ENCODE measurements at places on chromosomes 2 and 18.

DNA sequence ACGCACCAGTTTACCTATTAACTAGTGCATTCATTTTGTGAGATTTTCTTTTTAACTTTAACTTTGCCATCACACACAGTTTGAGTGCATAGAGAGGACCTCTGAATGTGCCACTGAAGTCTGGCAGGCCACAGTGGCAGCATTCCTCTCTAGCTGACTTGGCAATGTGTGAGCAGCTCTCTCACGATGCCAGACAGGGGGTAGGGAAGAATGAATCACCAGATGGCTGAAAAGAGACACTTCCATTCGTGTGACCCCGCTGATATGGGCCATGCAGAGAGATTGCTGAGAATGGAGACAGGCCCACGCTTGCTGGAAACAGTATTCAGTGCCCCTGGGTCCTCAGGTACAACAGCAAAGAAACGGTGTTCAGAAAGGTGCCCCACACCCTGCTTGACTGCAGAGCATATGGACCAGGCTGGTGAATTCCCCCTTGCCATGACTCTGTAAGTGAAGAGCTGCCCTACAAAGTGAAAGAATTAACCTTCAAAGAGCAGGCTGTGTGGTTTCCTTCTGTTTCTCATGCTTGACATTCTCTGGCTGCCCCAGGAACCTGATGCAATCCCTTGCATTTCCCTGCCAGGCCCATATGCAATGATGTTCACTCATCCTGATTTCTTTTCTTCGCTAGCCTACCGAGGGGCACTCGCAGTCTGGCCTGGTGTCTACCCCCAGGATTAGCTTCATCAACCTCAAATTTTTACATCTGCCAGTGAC, 236.1 kb downstream of the CDH20 start:
- DNase-seq, result peak; percentile 32

- no peak for DNase-seq
Measured at GRCh38 chr2:197835293-197835692, 30.9 kb downstream of the PLCL1 start.

DNA sequence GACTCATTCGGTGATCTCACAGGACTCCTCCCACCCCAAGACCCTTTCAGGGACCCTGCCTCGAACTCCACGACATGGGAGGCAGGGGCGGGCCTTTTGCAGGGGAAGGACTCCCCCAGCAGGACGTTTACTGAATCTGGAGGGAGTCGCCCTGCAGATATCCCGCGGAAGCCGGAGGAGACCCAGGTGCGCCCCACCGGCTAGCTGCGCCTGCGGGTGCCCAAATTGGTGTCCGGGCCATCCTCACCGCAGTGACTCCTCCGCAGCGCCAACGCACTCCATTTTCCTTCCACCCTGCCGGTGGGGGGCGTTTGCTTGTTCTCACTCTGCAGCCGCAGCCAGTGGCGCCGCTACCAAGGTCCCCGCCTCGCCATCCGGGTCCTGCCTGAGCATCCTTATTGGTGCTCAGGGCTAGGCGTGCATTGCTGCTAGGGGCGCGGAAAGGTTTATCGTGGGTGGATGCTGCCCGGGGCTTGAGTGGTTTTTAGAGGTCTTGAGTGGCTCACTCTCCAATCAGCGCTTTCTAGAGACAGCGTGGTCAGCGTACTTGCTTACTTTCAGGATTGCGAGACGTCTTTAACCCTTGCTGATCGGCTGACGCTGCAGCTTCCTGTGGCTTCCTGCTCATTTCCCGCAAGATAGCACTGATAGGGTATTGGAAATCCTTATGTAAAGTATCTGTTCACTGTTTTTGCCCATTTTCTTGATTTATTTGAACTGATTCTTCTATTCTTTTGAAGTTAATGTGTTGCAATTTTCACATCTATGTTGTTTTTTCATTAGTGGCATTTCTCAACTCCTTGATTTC, 81.4 kb downstream of the BIN1 start:
- DNase-seq, result no peak

DNA sequence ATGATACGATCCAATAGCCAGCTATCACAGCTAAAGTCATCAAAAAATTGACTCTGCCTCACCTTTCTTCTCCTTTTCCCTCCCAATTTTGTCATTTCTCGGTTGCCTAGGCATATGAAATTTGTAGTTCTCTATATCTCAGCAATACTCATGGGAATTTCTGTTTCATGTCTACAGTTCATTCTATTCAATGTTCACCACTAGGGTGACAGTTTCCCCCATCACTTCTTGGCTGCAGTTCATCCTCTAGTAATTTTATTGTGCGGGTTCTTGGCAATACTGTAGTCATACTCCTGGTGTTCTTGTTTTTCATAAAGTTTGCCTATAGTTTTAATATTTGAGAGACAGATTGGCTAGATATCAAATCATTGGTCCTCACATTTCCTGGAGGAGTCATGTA, 872.2 kb upstream of the ID2 start:
- no peak for DNase-seq

- DNase-seq, result no peak
Measured at GRCh38 chr2:207883002-207883780, 113.5 kb upstream of the FZD5 start.

- DNase-seq, result no peak
Measured at GRCh38 chr2:48113767-48114166, 207.5 kb upstream of the FBXO11 start.

DNA sequence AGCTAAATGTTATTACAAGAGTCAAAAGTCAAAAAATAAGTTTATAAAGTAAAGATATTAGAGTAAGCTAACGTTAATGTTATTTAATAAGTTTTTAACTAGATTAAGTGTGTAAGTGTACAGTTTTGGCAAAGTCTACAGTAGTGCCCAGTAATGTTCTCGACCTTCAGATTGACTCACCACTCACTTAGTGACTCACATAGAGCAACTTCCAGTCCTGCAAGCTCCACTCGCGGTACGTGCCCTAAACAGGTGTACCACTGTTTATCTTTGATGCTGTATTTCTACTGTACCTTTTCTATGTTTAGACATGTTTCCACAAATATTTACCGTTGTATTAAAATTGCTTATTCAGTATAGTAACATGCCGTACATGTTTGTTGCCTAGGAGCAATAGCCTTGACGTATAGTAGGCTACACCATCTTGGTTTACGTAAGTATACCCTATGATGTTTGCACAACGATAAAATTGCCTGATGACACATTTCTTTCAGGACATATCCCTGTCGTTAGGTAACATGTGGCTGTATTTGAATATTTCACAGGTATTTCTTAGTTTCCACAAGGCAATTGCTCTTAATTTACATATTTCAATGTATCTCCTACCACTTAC, 1641.9 kb upstream of the PIK3C3 start:
- DNase-seq, result no peak

DNA sequence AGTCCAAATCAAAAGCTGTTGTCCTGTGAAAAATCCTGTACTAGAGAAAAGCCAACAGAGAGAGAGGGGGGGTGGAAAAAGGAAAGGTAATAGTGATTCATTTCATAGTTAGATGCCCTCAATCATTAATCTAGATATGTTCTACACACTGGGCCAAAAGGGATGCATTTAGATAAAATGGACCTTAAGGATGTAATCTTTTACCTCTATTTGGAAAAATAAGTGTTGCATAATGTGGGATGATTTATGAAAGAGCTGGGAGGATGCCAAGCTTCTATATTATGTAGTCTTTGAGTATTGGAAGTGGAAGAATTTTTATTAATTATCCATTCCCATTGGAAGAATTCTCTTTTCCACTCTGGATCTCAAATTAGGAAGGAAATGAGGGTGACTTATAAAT, 480.5 kb upstream of the ZEB2 start:
- no peak for DNase-seq

DNA sequence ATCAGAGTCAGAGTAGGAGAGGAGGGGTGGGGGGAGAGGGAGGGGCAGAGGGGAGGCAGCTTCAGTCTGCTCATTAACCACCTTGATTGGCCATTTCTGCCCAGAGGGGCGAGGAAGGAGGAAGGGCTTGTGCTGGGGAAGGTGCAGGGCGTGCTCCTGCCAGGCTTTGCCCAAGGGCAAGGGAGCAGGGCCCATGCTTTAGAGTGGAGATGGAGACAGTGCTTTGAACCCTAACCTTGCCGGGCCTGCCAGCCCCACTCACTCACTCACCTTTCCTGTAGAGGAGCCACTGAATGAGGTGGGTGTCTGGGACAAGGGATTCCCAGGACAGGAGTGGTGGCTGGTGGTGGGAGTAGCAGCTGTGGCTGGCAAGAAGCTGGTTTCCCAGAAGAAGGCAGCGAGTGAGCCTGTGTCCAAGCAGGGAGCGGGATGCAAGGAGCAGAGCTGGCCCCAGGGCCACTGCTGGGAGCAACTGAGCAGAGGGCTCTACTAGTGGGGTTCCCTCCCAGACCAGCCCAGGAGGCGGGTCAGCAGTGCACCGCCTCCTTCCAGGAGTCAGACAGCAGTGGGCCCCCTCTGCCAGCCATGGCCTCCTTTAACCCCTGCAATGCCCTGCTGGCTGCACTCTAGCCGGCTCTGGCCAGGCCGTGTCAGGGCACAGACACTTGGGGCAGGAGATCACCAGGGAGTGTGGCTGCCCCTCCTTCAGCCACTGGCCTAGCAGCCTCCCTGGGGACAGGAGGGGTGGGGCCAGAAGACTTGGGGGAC, 3.6 kb upstream of the RUFY4 start:
- no peak for DNase-seq

DNA sequence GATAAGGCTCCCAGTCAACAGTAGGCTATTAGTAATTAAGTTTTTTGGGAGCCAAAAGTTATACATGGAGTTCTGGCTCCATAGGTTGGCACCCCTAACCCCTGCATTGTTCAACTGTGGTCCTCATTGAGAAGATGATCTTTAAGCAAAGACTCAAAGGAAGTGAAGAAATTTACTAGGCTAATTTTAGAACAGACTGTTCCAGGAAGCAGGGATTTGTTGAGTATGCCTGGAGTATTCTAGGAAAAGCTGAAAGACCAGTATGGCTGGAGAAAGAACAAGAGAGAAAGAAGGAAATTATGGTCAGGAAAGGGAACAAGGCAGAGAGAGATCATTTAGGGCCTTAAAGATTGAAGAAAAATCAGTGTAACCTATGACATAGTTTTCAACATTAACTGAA, 125.1 kb downstream of the PMAIP1 start:
- no peak for DNase-seq

DNA sequence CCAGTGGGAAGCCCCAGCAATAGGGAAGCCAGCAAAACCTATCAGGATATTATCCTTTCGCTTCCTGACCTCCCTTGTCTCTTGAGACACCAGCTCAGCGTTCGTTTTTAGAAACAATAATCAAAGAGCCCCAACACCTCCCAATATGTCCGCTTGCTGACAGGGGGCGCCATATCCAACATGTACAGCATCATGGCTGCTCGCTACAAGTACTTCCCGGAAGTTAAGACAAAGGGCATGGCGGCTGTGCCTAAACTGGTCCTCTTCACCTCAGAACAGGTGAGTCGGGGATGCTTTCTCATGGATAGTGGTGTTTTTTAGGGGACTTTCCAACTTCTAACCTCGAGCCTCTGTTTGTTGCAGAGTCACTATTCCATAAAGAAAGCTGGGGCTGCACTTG, 28.7 kb downstream of the GAD1 start:
- peak; percentile 18 for DNase-seq

GRCh38 chr2:239905306-239905705, 119.8 kb downstream of the NDUFA10 start:
- DNase-seq, result no peak

- no peak for DNase-seq
Measured at GRCh38 chr2:95271381-95271971, 2.8 kb upstream of the PROM2 start.

GRCh38 chr2:61632276-61633169, 94.4 kb upstream of the XPO1 start:
- no peak for DNase-seq

DNA sequence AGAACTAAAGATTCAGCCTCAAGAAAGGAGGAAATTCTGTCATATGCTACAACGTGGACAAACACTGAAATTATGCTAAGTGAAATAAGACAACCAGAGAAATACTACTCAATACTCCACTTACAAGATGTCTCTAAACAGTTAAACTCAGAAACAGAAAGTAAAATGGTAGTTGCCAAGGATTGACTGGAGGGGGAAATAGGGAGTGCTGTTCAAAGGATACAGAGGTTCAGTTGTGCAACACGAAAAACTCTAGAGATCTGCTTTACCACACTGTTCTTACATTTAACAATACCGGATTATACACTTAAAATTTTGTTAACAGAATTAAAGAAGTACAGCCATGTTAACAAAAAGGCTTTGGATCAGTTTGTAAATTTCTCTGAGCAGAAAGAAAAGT, 39.8 kb upstream of the C2orf15 start:
- DNase-seq, result no peak

DNA sequence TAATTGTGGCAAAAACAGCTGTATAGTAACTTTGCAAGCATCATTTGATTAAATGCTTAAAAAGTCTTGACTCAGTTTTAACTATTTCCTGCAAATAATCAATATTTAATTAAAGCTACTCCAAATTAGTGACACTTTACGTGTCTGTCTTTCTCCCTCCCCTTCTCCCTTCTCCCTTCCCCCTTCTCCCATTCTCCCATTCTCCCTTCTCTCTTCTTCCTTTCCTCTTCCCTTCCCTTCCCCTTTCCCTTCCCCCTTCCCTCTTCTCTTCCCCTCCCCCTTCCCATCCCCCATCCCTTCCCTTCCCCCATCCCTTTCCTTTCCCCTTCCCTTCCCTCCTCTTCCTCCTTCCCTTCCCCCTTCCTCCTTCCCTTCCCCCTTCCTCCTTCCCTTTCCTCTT, 76.9 kb downstream of the MSH2 start:
- no peak for DNase-seq

GRCh38 chr2:67895227-67895941, 167.4 kb downstream of the C1D start:
- no peak for DNase-seq

Measured in DND-41 (cell line).